ENCODE measurements at places on chromosomes 5 and 9.
A peak's percentile ranks its signal among the peaks of the same experiment; 100 is the strongest.

DNA sequence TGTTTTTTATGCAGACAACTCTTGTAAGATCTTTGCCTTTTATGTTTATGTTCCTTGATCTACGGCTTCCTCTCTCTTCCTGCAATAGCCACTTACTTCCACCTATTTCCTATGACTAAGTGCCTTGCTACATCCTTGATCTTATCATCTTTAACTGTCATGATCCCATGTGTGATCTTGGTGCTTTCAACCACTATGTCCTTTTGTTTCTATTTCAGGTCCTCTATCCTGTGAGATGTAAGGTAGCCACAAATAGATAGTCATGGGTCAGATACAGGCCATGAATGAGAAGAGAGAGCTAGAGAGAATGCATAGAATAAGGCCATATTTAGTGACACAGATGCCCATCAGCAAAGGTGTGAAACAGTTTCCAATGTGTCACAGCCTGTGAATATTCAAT, 243.6 kb upstream of the HAPLN1 start:
- no peak for DNase-seq

- DNase-seq = no peak
Observed at GRCh38 chr5:132391870-132392269, 22.4 kb downstream of the SLC22A5 start.

- DNase-seq = peak; percentile 76
Observed at GRCh38 chr9:100028201-100028784, 70.5 kb downstream of the ERP44 start.

DNA sequence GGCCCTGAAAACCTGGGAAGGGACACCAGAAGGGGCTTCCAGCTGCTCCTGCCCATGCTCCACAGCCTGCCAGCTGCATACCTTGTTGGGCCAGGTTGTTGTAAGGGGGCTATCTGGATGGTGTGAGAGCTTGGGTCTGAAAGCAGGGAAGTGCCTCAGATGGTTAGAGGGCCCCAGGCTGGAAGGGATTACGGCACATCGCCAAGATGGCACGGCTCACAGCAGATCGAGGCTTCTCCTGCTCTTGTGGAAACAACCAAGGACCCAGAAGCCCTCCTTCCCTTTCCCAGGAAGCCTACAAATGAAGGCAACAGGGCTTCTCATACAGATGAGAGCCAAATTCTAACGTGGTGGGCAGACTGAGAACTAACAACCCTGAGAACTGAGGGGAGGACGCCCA, 121.7 kb upstream of the ADCY2 start:
- DNase-seq = no peak
